Peyer's patch (tissue), 4 donors: ENCODE measurements at places on chromosomes 6 and 20.
A peak's percentile ranks its signal among the peaks of the same experiment; 100 is the strongest.

- DNase-seq = no peak
Observed at GRCh38 chr6:16244869-16245451, 6.6 kb downstream of the GMPR start.

GRCh38 chr20:3889489-3890397 lies 556 bp downstream of the PANK2 start:
- peak; percentile 69 for DNase-seq

GRCh38 chr20:52572687-52573086 lies 381.1 kb upstream of the ZFP64 start:
- DNase-seq = no peak

GRCh38 chr6:122803171-122803661 lies 14.2 kb downstream of the SMPDL3A start:
- DNase-seq = no peak

DNA sequence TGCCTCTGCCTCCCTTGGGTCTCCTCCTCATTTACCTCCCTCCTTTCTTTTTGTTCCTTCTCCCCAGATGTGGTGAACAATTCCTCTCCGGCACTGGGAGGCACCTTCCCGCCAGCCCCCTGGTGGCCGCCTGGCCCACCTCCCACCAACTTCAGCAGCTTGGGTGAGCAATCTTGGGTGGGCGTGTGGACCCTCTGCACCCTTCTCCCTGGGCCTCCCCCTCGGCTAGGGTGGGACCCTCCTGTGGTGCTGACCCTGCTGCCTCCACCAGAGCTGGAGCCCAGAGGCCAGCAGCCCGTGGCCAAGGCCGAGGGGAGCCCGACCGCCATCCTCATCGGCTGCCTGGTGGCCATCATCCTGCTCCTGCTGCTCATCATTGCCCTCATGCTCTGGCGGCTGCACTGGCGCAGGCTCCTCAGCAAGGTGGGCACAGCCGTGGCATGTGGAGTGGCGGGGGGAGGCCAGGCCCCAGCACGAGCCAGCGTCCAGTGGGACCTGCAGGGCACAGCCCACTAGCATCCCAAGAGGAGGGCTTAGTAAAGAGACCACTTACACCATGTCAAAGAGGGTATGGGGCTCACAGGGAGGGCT lies 8.8 kb downstream of the DDR1 start:
- DNase-seq = no peak

DNA sequence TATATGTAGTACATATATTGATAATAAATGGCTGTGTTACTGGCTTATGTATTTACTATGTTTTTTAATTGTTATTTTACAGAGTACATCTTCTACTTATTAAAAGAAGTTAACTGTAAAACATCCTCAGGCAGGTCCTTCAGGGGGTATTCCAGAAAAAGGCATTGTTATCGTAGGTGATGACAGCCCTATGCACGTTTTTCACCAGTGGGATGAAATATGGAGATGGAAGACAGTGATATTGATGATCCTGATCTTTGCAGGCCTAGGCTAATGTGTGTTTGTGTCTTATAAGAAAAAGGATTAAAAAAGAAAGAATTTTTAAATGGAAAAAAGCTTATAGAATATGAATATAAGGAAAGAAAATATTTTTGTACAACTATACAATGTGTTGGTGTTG lies 7.5 kb downstream of the CD2AP start:
- DNase-seq = no peak

DNA sequence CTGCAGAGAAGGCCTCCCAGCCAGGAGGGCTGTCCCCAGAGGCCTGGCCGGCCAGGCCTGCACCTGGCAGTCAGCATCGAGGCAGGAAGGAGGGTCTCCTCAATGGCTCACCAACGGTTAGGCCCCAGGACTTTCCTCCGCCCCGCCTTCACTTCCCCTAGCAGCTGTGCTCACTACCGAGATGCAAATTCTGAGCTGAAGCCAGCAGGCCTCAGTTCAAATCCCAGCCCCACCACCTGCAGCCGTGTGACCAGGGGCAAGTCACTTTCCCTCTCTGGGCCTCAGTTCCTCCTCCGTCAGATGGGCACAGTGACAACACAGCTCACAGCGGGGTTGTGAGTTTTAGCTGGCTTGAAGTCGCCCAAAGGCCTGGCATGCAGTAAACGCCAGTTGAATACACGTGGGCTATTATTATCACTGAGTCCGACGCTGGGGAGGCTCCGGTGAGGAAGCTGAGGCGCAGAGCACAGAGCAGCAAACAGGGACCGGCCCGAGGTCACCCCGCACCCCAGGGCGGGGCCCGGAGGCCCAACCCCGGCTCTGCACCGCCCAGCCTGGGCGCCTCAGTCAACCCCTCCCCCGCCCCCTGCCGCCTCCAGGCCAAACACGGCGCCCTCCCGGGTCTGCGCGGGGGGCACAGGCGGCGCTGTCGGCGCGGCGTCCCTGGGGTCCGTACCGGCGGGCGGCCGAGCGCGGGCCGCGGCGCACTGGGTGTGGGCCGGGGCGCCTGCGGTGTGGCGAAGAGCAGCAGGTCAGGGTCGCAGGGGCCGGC lies 671 bp downstream of the E2F1 start:
- DNase-seq = peak; percentile 82

DNA sequence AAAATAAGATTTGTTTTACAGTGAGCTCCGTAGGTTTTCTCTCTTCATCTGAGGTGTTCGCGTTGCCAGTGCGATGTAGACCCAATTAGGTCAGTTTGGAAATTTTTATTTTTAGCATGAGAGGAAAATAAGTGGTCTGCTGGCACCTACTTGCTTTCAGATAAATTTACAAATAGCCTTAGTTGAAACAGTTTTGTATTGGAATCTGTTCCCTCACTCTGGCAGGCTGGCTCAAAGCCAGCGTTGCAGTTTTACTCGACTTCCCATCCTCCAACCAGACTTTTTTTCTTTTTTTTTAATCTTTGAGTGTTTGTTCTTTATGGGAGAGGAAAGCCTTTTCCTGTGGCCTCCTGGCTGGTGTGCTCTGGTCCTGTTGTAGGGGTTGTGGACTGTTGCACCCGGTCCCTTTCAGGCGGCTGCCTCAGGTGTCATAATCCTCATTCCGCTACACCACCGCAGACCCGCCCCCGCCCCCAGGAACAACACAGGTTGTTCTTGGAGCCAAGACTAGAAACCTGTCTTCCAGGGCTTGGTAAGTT lies 46.7 kb downstream of the TIAM2 start:
- DNase-seq = no peak

- DNase-seq = no peak
Observed at GRCh38 chr6:40719671-40720374, 132.7 kb upstream of the LRFN2 start.

GRCh38 chr20:50980071-50980681 lies 21.6 kb downstream of the MOCS3 start:
- no peak for DNase-seq

DNA sequence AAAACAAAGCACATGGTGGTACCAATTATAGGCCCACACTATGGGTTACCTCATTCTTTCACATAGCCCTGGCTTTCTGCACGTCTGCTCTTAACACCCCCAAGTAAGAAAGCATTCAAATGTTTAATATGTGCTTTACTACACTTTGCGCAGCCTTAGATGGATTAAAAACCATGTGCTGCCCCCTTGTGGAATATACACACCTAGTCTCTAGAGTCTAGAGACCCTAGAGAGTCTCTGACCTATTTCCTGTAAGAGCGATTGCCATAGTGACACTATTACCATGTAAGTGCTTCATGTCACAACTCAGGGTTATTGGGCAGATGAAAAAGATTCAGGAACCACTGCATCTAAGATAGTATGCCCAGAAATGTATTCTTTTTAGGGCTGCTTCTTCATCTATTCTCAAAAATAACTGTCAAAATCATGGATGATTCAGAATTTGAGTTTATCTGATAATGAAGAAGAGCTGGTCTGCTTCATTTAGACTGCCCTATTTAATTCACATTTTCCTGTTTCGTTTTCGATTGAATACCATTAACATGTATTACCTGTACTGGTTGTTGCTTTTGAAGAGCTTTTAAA lies 186.3 kb downstream of the ADGB start:
- no peak for DNase-seq

GRCh38 chr6:53326372-53327016 lies 22.3 kb downstream of the ELOVL5 start:
- DNase-seq = no peak

- no peak for DNase-seq
Observed at GRCh38 chr6:154591234-154591633, 80.7 kb upstream of the CNKSR3 start.

GRCh38 chr6:31940256-31940664 lies 5.6 kb upstream of the CFB start:
- peak; percentile 9 for DNase-seq

DNA sequence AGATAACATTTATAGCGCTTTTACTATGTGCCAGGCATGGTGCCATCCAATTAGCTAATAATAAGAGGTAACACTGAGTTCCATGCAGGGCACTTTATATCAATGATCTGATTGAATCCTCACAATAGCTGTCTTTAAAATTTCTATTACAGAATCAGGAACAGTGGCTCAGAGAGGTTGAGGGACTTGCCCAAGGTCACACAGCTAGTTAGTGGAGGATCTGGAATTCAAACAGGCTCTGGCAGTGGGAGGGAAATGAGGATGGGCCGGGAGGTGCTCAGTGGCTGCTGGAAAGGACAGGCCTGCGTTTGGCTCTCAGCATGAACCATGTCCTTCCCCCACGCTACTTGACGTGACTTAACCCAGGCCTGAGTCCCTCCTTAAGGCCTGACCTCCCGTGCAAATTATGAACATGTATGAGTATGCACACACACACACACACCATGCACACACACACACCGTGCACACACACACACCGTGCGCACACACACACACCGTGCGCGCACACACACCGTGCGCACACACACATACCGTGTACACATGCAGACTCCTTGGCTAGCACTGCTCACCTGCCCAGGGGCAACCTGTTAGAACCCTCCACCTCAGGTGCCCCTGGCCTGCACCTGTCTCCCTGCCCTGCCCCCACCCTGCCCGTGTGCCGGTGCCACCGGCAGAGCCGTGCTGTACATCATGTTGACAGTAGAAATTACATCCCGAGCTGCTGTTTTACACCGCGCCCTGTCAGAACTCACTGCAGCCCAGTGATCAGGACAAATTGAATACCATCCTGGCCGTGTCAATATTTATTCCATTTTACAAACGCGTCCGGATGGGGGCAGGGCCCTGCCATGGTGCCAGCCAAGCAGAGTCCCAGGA lies 43.7 kb downstream of the CDH22 start:
- DNase-seq = no peak

DNA sequence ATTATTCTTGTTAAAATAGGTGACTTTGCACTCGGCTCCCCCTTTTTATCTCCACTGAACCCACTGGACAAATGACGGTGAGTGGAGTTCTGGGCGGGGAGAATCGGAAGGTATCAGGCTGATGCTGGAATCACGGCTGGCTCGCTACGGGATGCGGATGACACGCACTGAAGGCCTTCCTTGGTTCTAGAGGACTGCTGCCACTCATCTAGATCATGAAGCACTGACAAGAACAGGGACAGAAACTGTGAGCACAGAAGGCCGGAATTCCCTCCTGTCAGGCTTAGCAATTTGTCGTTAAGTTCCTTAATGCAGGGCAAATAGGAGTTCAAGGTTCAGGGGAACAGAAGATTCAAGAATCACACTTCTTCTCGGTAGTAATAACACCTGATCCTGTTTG lies 89.9 kb upstream of the MPC1 start:
- no peak for DNase-seq

GRCh38 chr6:28982476-28983266 lies 22.4 kb downstream of the ZNF311 start:
- no peak for DNase-seq

DNA sequence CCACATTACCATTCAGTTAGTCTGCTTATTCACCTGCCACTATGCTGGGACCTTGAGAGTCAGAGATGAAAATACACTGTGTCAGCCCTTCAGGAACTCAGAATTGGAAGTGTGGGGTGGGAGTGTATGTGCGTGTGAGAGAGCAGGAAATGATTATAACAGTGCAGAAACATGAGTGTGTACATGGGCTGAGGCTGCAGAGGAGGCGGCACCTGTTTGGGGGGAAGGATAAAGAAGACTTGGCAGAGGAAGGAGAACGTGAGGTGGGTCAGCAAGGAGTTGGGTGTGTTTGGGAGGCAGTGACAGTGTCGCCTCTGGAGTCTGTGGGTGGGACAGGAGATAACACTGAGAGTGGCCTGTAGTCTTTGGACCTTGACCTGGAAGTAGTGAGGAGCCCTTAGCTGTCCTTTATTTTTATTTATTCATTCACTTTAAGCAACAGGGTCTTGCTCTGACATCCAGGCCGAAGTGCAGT lies 3.1 kb downstream of the CHMP4B start:
- peak; percentile 79 for DNase-seq

GRCh38 chr20:37687478-37687805 lies 6.4 kb upstream of the CTNNBL1 start:
- no peak for DNase-seq
